ENCODE measurements at places on chromosomes 2 and 18.

- DNase-seq, result no peak
These were observed 471.5 kb downstream of the PIK3C3 start for GRCh38 chr18:42426496-42427015.

DNA sequence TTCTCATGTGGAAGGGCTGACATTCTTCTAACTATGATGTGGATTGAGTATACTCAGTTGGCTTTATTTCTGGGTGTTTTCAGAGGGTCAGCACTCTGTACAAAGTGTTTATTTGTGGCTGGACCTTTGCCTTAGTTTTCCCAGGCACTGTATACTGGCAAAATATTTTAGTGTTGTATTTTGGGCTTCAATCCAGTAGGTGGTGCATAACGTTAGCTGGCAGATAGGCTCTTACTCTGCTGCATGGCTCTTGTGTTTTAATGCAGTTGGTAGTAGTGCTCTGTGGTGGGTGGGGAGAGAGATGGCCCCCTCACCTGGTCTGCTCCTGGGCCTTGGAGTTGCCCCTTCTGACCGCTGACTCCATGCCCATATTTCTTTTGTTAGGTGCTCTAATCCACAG lies 75.6 kb upstream of the REG3A start:
- no peak for DNase-seq

DNA sequence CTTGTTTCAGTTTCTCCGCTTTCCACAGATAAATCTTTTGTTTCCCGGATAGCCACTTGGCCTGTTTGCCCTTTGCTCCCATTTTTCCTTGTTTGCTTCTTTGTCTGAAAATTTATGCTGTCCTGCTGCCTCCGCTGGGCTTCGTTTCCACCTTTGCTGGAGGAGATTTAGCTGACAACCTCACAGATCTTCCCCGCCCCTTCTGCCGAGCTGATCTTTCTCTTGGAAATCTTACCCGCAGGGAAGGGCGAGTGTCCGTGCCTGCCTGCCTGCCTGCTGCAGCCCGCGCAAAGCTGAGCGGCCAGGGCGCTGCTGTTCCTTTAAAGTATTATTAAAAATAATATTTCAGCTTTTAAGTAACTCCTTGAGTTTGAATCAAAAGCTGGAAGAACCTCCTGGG lies 1.4 kb upstream of the XRCC5 start:
- DNase-seq, result peak; percentile 63

- no peak for DNase-seq
These were observed 51.1 kb downstream of the ARHGEF33 start for GRCh38 chr2:38940746-38941145.

DNA sequence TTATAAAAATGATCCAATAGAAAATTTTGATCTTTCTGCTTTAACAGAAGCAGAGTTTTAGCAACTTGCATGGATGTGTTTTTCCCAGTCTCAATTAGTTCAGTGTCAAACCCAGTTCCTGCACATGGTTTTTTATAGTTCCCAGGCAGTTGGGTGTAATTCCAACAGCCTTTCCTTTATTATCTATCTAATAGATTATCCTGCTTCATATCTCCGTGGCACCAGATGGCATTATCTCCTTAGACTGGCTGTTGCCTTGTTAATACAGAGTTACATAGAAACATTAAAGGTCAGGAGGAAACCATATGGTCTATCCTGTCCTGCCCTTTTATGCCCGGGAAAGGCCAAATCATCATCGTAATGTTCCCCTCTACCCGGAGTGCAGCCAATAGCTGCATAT lies 400.9 kb upstream of the SMIM21 start:
- no peak for DNase-seq
